ENCODE measurements at places on chromosomes 16 and 17. TPM values are rescaled to one million over a fixed set of nuclear protein-coding genes. Genes with fewer than 3 reads are reported as not detected.
A peak's percentile ranks its signal among the peaks of the same experiment; 100 is the strongest.

DNA sequence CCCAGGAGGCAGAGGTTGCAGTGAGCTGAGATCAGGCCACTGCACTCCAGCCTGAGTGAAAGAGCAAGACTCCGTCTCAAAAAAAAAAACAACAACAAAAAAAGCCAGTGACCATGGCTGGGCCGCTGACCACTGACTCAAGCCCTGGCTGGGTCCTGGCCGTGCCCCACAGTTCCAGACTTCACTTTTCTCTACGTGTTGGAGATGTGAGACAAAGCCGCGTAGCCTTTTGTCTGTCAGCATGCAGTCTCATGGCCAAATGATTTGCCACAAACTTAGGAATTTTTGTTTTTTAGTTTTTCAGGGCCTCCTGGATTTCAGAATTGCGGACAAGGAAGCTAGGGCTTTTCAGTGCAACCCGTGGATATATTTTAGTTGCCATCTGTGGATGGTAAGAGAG, 89.3 kb upstream of the CIBAR2 start:
- peaks cover 2% of the 10 kb centered on the region for H3K27me3 ChIP-seq
- no peaks in the 10 kb centered on the region for H3K36me3 ChIP-seq
- H3K27ac ChIP-seq: no peak overlapping the region
- H3K4me3 ChIP-seq: no peak overlapping the region
- peaks cover 96% of the 10 kb centered on the region for H3K4me1 ChIP-seq

MAF gene
- polyA plus RNA-seq: 0.13 TPM

BAHCC1 gene
- polyA plus RNA-seq: 1.4 TPM

MIEF2 gene
- 9.5 TPM for polyA plus RNA-seq

- H3K4me3 ChIP-seq: no peak overlapping the region
- peak overlapping the region; percentile 53 for H3K27ac ChIP-seq
- peaks cover 41% of the 10 kb centered on the region for H3K4me1 ChIP-seq
- H3K36me3 ChIP-seq: peaks cover 5% of the 10 kb centered on the region
- no peaks in the 10 kb centered on the region for H3K27me3 ChIP-seq
- peak; percentile 55 for DNase-seq
Measured at GRCh38 chr17:82876149-82876548, 36.3 kb upstream of the ZNF750 start.

- no peak overlapping the region for H3K4me3 ChIP-seq
- no peak overlapping the region for H3K27ac ChIP-seq
- H3K27me3 ChIP-seq: peaks cover 6% of the 10 kb centered on the region
- peaks cover 18% of the 10 kb centered on the region for H3K4me1 ChIP-seq
- DNase-seq: no peak
Measured at GRCh38 chr16:47976636-47977210, 179.1 kb downstream of the ABCC12 start.

FOXC2 gene
- polyA plus RNA-seq: not detected

TRIM72 gene
- polyA plus RNA-seq: not detected

DNA sequence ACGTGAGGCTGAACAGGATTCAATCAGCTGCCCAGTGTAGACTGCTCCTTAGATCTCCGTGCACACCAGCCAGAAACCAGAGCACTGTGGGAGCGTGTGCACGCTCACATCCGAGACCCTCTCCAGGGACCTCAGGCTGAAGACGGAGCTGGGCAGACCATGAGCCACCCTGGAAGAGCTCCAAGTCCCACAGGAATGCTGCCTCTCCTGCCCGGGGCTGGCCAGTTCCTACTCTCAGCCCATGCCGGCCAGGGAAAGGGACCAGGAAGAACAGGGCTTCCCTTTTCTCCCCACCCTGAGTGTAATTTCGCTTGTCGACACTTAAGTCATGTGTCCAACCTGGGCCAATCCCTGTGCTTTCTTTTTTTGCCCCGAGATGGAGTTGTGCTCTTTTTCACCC, 6.9 kb downstream of the ALYREF start:
- H3K36me3 ChIP-seq: peaks cover 73% of the 10 kb centered on the region
- peaks cover 12% of the 10 kb centered on the region for H3K4me1 ChIP-seq
- H3K27ac ChIP-seq: no peak overlapping the region
- no peak for DNase-seq
- no peaks in the 10 kb centered on the region for H3K27me3 ChIP-seq
- no peak overlapping the region for H3K4me3 ChIP-seq

DNA sequence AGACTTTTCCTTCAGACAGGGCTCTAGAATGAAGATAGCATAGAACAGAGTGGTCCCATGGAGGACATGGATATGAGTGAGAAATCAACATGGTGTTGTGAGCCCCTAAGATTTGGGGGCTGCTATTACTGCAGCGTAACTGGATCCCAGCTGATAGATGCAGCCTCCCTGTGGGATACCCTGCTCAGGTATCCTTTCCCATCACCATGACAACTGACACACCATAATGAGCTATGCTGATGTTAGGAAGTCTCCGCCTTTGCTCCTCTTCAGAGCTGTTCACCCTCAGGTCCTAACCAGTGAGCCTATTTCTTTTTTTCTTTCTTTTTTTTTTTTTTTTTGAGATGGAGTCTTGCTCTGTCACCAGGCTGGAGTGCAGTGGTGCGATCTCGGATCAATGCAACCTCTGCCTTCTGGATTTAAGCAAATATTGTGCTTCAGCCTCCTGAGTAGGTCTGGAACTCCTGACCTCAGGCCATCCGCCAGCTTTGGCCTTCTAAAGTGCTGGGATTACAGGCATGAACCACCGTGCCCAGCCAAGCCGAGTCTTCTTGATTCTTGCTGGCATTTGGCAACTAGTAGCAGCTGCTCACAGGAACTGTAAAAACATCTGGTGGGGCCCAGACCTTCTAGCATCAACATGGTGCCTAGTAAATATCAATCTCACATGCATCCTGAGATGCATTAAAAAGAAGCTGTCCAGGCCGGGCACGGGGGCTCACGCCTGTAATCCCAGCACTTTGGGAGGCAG, 17.1 kb downstream of the STX4 start:
- H3K4me1 ChIP-seq: peaks cover 23% of the 10 kb centered on the region
- no peak overlapping the region for H3K4me3 ChIP-seq
- no peak for DNase-seq
- no peaks in the 10 kb centered on the region for H3K36me3 ChIP-seq
- H3K27me3 ChIP-seq: no peaks in the 10 kb centered on the region

GRCh38 chr16:55810451-55810961, 22.4 kb downstream of the CES1 start:
- no peaks in the 10 kb centered on the region for H3K4me1 ChIP-seq
- H3K4me3 ChIP-seq: no peak overlapping the region
- H3K27me3 ChIP-seq: no peaks in the 10 kb centered on the region
- H3K27ac ChIP-seq: no peak overlapping the region
- peaks cover 2% of the 10 kb centered on the region for H3K36me3 ChIP-seq

CACNG1 gene
- polyA plus RNA-seq: not detected
